ENCODE measurements at places on chromosomes 3 and 15.

GRCh38 chr3:16888785-16889607 is 4.2 kb downstream of the PLCL2 start:
- DNase-seq: no peak

- no peak for DNase-seq
These were observed 825.5 kb downstream of the EPHA3 start for GRCh38 chr3:89932882-89933281.

DNA sequence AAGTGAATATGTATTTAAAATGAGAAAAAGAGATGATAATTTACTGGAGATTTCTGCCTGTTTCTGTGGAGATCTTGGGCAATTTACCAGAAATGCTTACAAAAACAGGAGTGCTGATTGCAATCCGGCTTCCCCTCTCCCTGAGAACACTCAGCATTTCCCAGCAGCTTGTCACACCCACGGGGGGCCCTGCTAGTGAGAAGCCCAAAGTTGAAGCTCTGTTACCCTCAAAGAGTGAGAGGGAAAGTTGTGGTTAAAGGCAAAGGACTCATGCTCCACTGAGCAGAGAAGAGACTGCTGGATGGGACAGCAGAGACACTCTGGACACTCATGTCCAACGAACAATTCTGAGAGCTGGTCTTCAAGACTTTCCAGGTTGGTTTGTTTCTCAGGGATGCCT is 2.9 kb downstream of the MCTP2 start:
- DNase-seq: no peak

GRCh38 chr3:5657106-5657505 is 469.6 kb downstream of the EDEM1 start:
- no peak for DNase-seq

GRCh38 chr3:160661660-160662059 is 15.3 kb upstream of the ARL14 start:
- no peak for DNase-seq

GRCh38 chr3:101791778-101792177 is 12.8 kb downstream of the NXPE3 start:
- DNase-seq: no peak

GRCh38 chr15:51757450-51757849 is 6.1 kb downstream of the TMOD2 start:
- no peak for DNase-seq

- no peak for DNase-seq
These were observed 118.5 kb upstream of the LMOD3 start for GRCh38 chr3:69240651-69241568.

DNA sequence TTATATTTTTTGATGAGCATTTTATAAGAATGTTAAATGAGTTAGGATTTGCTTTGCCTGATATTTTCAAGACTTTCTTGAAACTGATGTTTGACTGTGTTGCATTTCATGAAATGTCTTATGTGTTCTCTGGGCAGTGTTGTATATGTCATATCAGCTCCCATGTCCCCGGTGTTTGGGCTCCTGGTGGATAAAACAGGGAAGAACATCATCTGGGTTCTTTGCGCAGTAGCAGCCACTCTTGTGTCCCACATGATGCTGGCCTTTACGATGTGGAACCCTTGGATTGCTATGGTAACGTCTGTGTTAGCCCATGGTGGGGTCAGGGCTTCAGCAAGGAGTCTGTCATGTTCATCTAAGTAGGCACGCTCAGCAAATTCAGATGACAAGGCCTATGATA is 20.0 kb downstream of the MFSD1 start:
- DNase-seq: no peak

- DNase-seq: no peak
These were observed 494 bp downstream of the CPLX3 start for GRCh38 chr15:74826921-74827320.
